ENCODE measurements at places on chromosomes 5 and 9.

GRCh38 chr9:86352440-86353077, 1.7 kb downstream of the TUT7 start:
- no peak for DNase-seq

- DNase-seq, result no peak
These were observed 3.2 kb upstream of the IL12B start for GRCh38 chr5:159333545-159333925.

DNA sequence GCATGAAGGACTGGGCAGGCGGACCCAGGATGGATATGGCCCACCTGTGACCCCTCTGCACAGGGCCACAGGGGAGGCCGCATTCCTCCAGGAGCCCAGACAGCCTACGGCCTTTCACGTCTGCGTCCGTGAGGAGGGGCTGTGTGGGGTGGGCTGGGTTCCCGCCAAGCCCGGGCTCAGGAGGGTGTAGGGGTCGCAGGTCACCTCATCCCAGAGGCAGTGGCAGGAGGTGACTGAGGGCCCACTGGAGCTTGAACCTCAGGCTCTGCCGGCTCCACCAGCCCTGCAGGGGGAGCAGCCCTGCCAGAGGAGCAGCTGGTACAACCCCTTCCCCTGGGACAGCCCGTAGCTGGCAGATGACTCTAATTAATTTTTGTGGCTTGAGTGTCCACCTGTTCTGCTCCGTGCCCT, 40.7 kb upstream of the CACNA1B start:
- DNase-seq, result no peak

GRCh38 chr9:20264896-20265295, 357.4 kb downstream of the MLLT3 start:
- no peak for DNase-seq

DNA sequence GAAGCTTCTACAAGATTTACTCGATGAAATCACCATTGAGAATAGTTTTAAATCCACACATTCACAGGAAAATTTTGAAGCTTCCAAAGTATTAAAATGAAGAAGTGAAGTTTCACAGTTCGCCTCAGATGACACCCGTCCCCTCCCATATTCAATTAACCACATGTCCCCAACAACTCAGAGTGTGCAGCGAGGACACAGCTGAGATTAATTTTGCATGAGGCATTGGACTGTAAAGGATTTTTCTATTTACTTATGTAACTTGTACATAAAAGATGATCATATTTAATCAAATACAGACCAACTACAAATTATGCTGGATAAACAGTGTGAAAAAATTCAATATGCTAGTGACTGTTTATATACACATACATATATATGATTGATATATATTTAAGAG, 84.7 kb upstream of the OLFM1 start:
- no peak for DNase-seq

- DNase-seq, result no peak
These were observed 36.6 kb upstream of the MYORG start for GRCh38 chr9:34413231-34413852.

DNA sequence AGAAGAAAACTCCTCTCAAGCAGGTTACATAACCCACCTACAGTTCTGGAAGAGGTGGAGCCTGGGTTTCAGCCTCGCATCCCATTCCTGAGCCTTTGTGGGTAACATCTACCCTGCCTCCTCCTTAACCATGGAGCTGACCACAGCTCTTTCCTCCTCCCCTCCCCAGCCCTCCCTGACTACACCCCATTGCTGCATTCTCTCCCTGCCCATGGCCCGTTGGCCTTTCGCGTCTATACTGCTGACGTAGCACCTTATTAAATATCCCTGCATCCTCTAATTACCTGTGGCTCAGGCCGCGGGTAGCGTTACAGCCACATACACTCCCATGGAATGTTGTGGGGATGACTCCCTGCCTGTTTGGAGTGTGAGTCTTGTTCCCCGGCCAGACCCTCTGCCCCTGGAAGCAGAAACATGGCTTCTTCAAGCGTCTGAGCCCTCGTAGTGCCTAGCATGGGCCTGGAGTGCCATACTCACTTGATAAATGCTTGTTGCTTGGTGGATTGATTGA, 72.8 kb downstream of the WWC1 start:
- no peak for DNase-seq

GRCh38 chr5:178883815-178884430, 11.8 kb upstream of the ZFP2 start:
- DNase-seq, result no peak

GRCh38 chr5:115816226-115817081, at the start of gene CDO1:
Gene CDO1 (minus strand): TSS chr5:115816659. CDS start chr5:115816397, 262 bp downstream.
- DNase-seq, result peak; percentile 27

GRCh38 chr5:1052641-1053390, 44.2 kb downstream of the NKD2 start:
- DNase-seq, result no peak

DNA sequence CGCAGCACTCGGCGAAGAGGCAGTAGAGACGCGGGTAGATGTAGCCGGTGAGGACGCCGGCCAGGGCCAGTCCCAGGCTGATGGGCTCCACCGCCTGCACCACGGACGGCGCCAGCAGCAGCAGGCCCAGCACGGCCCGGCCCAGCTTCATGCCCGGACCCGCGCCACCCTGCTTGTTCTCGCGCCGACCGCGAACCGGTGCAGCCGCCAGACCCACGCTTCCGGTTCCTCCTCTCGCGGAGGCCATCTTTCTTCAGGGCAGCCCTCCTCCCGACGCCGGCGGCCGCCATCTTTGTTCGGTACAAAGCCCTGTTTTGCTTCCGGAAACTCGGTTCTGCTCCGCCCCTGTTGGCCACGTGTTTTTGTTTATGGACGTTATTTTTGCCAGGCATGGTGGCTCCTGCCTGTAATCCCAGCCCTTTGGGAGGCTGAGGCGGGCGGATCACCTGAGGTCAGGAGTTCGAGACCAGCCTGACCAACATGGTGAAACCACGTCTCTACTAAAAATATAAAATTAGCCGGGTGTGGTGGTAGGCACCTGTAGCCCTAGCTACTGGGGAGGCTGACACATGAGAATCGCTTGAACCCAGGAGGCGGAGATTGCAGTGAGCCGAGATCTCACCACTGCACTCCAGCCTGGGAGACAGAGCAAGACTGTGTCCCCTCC, at the start of gene TOR1A:
Gene TOR1A, minus strand, starts transcription at position 202 of the 667 bp plus-strand sequence. Its CDS starts 51 bp downstream, at position 151.
- DNase-seq, result peak; percentile 96

DNA sequence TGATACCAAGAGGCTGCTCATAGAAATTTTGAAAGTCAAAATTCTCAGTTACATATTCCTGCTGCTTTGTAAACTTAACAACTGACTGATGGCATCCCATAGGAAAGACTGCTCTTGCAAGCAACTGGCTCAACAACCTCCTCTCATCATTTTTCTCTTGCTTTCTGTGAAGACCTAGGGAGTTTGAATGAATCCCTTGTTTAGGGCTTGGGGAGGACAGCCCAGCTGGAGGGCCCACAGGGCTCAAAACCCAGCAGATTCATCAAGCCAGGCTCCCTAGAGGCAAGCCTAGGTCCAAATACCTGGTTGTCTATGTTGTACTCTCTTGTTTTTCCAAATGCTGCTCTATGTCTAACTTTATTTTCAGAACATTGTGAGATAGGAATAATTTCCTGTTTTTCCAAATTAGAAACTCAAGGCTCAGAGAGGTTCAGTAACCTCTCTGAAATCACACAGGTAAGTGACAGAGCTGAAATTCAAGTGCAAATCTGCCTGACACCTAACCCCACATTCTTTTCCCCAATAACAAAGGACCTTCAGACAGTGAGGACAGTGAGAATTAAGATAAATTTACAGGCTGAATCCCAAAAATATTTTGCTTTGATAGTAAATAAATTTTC, 558.9 kb upstream of the KLF4 start:
- DNase-seq, result no peak

DNA sequence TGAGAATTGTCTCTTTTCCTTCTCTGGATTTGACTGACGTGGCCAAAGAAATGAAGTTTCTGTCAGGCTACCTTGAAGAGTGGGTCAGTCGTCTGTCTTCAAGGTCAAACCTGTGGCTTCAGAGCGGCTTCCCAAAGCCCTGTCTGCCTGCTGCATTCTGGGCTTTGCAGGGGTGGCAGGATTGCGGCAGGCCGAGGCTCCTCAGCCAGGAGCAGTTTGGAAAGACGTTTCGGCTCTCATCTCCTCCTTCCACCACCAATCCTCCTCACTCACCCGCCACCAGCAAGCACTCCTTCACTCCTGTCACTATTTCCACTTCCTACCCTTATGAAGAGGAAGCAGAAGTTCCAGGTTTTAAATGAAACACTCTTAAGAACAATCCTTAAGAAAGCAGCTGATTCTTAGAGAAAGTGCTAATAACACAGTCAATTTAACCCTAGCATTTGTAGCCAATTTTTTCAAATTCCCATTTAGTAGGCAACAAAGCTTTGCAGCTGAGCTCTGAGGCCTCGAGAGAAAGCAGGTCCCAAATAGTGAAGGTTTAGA, 351.7 kb downstream of the ZNF608 start:
- DNase-seq, result no peak

DNA sequence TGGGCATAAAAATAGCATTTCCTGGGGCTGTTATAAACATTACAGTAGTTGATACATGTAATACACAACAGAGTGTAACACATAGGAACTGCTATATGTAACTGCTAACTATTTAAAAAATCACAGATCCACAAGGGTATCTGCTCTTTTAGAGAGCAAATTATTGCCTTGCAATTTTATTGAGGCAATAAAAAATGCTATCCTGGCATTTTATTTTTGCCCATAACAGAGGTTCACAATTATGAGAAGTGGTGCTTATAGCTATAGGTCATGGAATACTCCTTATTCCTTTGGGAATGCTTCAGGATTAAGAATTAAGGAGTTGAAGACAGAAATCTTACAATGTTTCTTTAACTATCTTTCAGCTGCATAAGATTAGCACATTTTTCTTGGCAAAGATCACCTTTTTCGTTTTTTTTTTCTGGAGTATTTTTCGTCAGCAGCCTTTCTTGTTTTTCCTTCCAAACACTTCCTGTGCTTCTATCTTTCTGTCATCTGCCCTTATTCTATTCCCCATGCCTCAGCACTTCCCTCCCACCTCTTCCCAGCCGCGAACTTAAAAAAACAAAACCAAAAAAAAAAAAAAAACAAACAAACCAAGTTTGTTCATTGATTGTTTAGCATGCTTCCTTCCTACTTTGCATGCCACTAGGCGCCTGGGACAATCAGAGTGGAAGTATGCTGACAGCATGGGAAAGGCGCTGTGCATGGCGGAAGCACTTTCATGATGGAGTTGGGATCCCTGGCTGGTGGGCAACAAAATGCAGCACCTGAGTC, 264.2 kb downstream of the MAST4 start:
- no peak for DNase-seq

DNA sequence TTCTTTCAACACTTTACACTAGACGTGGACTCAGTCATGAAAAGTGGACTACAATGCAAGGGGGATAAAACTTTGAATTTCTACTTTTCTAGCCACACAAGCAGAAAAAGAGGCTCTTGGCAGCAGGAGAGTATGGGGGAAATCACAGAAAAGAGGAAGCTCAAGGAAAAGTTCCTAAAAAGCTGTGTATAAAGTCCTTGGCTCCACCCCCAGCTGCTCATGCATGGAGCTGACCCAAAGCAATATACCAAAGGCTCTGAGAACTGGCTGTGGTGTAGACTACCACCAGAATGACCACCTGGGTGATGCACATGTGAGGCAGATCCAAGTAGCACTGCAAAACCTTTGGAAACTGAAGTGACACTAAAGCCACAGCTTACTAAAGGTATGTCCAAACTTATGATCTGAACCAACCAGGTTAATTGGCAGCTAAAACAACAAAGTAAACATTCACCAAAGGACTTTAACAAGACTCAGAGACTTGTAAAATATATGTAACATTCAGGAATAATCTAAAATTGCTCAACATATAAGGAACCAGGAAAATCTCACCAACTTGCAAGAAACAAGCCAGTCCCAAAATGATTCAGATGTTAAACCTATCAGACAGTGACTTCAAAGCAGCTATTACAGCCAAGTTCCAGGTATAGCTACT, 55.5 kb upstream of the RASGRF2 start:
- DNase-seq, result no peak

- no peak for DNase-seq
These were observed 23.8 kb downstream of the FBXW5 start for GRCh38 chr9:136920734-136921231.

- DNase-seq, result no peak
These were observed 127.8 kb upstream of the PHYKPL start for GRCh38 chr5:178360222-178360925.

DNA sequence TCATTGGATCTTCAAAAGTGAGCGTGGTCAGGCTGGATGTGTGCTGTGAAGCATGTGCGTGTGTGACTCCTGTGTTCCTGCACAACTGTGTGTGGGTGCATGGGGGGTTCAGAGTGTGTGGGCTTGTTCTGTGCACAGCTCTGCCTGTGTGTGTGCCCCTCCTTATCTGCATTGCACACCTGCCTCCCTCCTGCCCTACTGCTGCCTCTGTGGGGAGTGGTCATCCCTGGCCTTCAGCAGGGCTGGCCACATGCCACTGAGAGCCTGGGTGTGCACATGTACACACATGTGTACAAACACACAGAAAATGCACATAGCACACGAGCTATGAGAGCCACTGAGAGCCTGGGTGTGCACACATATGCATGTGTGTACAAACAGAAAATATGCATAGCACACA, 92.1 kb downstream of the CACNA1B start:
- no peak for DNase-seq

DNA sequence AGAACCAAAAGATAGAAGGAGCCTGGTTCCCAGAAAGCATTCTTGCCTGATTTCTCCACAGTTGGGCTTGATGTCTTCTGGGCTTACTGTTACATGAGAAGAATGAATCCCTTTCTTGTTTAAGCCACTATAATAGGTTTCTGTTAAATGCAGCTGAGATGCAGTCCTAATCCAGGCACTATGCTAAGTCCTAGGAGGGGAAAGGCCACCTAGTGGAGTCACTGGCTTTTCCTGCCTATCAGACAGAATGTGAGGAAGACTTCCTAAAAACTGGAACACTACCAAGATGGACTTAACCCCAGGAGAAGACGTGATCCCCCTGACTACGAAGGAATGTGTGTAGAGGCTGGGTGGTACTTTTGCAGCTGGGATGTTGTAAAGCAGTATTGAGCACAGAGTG, 34.3 kb upstream of the FSD1L start:
- no peak for DNase-seq

DNA sequence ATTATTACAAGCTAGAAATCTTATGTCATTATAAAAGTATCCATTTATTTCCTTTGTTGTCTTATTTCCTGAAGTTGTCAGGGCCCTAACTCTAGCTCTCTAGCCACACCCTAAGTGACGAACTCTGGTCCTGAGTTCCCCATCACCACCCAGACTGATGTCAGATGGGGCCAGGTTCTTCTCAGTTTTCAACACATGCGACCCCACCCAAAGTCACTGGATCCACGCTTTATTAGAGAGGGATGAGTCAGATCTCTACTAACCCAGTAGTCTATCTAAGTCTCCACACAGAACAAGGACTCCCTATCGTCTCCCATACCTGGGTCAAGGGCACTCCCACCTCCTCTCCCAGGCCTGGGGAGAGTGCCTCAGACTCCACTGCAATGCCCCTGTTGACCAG, 6.8 kb upstream of the FEM1C start:
- DNase-seq, result no peak

GRCh38 chr9:18665947-18666346, 192.0 kb downstream of the ADAMTSL1 start:
- no peak for DNase-seq

DNA sequence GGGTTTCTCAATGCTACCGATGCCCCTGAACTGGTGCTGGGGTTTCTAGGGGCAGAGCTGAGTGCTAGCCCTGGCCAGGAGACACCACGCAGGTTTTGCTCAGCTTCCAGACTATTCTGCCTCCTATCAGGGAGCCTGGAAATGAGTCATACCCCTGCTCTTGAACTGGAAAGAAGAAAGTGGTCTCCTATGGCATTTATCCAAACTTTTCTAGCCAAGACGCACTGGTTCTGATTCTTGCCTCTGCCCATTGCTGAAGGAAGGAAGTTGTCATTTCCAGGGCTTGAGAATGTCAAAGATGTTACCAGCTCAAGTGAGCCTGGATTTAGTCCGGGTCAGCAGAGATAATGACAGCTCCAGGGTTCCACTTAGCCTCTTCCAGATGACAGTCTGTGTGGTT, 561.9 kb downstream of the CDK5RAP2 start:
- DNase-seq, result no peak

All from gastrocnemius medialis (tissue), 4 donors.